ENCODE measurements at places on chromosomes 7 and 10.
A peak's percentile ranks its signal among the peaks of the same experiment; 100 is the strongest.

DNA sequence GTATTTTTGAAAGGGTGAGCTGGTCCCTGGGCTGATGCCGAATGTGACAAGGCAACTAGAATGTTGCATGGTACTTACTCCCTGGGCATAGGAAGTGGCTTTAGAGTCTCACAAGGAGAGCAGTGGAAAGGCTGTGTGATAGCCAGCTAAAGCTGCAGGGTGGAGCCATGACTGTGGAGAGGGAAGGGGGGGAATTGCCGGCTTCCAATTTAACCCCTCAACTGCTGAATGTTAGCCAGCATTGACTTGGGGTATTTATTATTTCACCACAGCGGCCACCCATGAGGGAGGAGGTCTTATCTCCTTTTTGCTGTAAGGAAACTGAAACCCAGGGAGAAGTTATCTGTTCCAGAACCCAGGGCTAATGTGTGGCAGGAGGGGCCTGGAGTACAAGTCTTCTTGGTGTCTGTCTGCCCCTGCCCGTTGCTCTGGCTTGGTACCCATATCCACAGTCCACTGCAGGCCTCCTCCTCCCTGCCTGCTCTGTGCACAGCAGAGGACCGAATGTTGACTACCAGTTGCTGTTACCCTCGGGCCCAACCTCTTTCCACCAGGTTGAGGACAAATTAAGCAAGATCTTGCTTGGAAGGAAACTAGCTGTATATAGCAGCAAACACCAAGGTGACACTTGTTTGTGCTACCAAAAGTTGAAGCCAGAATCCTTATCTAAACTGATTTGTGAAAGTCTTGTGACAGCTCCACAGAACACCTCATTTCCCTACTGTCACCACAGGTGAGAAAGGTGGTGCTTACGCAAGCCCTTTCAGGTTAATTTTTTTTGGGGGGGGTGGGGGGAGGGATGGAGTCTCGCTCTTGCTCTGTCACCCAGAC lies 37.6 kb downstream of the WBP1L start:
- H3K36me3 ChIP-seq = peaks cover 4% of the 10 kb centered on the region
- no peak for DNase-seq
- H3K4me1 ChIP-seq = peaks cover 78% of the 10 kb centered on the region
- no peaks in the 10 kb centered on the region for H3K27me3 ChIP-seq
- no peak overlapping the region for H3K4me3 ChIP-seq
- no peak overlapping the region for H3K27ac ChIP-seq

- peak overlapping the region; percentile 93 for H3K27ac ChIP-seq
- peaks cover 8% of the 10 kb centered on the region for H3K36me3 ChIP-seq
- peaks cover 8% of the 10 kb centered on the region for H3K4me1 ChIP-seq
Measured at GRCh38 chr10:1240341-1240775, 184.2 kb downstream of the WDR37 start.

- peaks cover 3% of the 10 kb centered on the region for H3K27me3 ChIP-seq
- H3K36me3 ChIP-seq = no peaks in the 10 kb centered on the region
- DNase-seq = no peak
- H3K27ac ChIP-seq = no peak overlapping the region
- no peak overlapping the region for H3K4me3 ChIP-seq
Measured at GRCh38 chr7:135248546-135248945, 14.9 kb downstream of the STRA8 start.

- H3K4me3 ChIP-seq = peak overlapping the region; percentile 68
- H3K4me1 ChIP-seq = peaks cover 96% of the 10 kb centered on the region
- no peak for DNase-seq
- H3K36me3 ChIP-seq = peaks cover 14% of the 10 kb centered on the region
Measured at GRCh38 chr10:104332243-104333031, 5.8 kb downstream of the ITPRIP start.

GRCh38 chr10:85665681-85666080 lies 700.9 kb downstream of the GRID1 start:
- H3K4me3 ChIP-seq = no peak overlapping the region
- H3K27me3 ChIP-seq = no peaks in the 10 kb centered on the region
- DNase-seq = no peak
- H3K4me1 ChIP-seq = no peaks in the 10 kb centered on the region
- no peak overlapping the region for H3K27ac ChIP-seq

DNA sequence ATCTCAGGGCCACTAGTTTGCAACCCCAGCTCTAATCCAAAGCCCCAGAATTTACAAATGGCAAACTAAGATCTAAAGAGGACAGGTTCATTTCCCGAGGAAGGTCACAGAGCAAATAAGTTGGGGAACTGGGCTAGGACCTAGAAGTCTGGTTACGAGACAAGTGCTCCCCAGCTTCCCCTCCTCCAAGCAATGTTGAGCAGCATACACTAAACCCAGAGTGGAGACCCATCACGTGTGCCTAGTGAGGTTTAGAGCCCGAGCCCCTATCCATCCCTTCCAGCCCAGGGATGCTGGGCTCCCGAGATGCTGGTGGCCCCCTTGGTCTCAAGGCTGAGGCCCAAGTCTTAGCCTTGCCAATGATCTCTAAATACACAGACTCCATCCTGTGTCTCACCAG lies 209.5 kb upstream of the ZMIZ1 start:
- no peaks in the 10 kb centered on the region for H3K4me1 ChIP-seq
- no peaks in the 10 kb centered on the region for H3K36me3 ChIP-seq

DNA sequence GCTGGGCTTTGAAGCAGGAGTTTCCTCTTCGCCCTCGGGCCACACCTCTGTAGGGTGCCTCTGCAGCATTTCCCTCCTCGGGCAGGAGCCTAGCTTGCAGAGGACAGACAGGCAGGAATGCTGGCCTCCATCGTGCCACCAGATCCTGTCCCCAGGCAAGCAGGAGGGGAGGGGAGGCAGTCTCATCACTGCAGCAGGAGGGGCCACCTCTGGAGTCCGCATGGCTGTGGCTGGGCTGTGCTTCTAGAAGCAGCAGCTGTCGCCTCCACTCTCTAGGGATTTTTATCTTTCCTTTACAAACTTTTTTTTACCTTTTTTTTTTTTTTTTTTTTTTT lies 181.4 kb downstream of the CUX1 start:
- no peak for DNase-seq
- H3K27me3 ChIP-seq = no peaks in the 10 kb centered on the region
- no peak overlapping the region for H3K4me3 ChIP-seq
- H3K27ac ChIP-seq = no peak overlapping the region
- H3K4me1 ChIP-seq = peaks cover 15% of the 10 kb centered on the region
- H3K36me3 ChIP-seq = no peaks in the 10 kb centered on the region

DNA sequence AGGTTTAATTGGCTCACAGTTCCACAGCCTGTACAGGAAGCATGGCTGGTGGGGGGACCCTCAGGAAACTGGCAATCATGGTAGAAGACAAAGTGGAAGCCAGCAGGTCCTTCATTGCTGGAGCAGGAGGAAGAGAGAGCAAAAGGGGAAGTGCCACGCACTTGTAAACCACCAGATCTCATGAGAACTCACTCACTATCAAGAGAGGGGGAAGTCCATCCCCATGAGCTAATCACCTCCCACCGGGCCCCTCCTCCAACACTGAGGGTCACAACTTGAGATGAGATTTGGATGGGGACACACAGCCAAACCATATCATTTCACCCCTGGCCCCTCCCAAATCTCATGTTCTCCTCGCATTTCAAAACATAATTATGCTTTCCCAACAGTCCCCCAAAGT lies 171.9 kb upstream of the CACNA2D1 start:
- no peaks in the 10 kb centered on the region for H3K27me3 ChIP-seq

DNA sequence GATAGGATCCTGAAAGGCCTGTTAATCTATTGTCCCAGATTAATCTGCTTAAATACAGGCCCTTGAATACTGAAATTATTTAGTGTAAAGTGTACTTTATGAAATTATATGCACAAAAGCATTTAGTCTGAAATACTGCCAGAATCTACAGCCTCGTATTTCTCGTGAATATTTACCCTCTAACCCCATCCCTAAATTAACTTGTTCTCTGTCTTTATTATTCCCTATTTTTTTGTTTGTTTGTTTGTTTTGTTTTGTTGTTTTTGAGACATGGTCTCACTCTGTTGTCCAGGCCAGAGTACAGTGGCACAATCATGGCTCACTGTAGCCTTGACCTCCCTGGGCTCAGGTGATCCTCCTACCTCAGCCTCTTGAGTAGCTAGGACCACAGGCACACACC lies 2.7 kb upstream of the CPED1 start:
- H3K4me1 ChIP-seq = peaks cover 17% of the 10 kb centered on the region
- no peaks in the 10 kb centered on the region for H3K36me3 ChIP-seq
- DNase-seq = no peak
- no peak overlapping the region for H3K27ac ChIP-seq
- no peak overlapping the region for H3K4me3 ChIP-seq

DNA sequence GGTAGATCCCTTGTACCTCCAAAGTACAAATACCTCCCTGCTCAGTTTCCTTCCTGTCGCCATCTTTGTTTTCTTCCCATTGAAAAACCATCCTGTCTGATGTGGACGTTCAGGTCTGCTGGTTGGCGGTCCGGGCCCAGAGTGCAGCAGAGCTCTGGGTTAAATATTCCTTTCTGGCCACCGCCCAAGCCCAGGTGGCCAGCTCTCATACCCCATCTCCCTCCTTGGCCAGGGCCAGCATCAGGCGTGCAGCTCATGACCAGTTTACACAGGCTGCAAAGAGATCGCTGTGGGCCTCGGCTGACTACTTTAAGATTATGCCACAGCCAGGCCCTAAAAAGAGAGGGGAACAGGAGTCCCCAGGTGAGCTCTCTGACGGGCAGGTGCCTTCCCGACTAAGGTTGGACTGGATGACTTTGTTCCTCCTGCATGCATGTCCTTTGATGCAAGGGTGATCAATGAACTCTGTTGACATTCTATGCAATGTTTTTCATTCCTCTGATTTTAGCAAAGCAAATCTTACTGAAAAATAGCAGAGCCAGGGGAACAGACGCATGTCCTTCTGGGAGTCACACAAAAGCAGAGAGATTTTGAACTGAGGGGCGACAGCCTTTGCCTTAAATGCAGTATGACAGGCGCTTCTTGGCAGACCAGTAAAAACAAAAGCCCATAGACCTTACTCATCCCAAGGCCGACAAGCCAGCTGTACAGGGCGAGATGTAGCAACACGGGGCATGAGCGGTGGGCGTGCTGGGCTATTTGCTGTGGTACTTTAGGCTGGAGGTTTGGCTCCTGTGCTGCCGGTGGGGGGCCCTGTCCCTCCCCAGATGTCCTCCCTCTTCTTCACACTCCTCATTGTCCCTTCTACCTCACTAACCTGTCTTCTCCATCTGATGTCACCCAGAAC lies 33.3 kb upstream of the SH2B2 start:
- H3K27ac ChIP-seq = no peak overlapping the region
- DNase-seq = no peak
- H3K4me3 ChIP-seq = no peak overlapping the region
- no peaks in the 10 kb centered on the region for H3K4me1 ChIP-seq
- no peaks in the 10 kb centered on the region for H3K27me3 ChIP-seq

- no peak overlapping the region for H3K27ac ChIP-seq
- DNase-seq = no peak
- H3K4me3 ChIP-seq = no peak overlapping the region
- no peaks in the 10 kb centered on the region for H3K4me1 ChIP-seq
Measured at GRCh38 chr10:58870070-58870469, 306.4 kb upstream of the PHYHIPL start.

DNA sequence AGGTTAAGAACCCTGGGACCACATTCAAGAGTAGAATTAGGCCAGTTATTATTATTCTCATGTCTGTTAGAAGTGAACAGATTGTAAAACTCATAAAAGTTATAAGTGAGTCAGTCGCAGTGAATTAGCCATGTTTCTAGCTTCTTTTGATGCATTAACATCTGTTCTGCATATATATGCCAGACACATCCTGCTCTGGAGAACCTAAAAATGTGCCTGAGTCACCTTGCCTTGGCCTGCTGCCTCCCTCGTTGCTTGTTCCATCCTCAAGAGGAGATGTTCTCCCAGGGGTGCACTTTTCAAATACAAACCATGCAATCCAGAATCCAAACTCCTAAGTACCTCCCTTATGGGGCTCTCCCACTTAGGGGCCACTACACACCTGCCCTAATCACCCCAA lies 14.8 kb downstream of the TSPAN12 start:
- DNase-seq = no peak
- H3K27ac ChIP-seq = no peak overlapping the region
- H3K36me3 ChIP-seq = no peaks in the 10 kb centered on the region
- H3K4me3 ChIP-seq = no peak overlapping the region

GRCh38 chr10:91313-91712 lies 42.2 kb upstream of the TUBB8 start:
- no peak overlapping the region for H3K27ac ChIP-seq
- DNase-seq = no peak
- H3K27me3 ChIP-seq = peaks cover 1% of the 10 kb centered on the region
- no peaks in the 10 kb centered on the region for H3K36me3 ChIP-seq
- no peaks in the 10 kb centered on the region for H3K4me1 ChIP-seq
- no peak overlapping the region for H3K4me3 ChIP-seq

GRCh38 chr7:28180364-28181147 lies at the start of gene JAZF1:
JAZF1 (minus strand) TSS chr7:28180795.
- peaks cover 9% of the 10 kb centered on the region for H3K4me1 ChIP-seq
- H3K4me3 ChIP-seq = peak within 1 kb of the TSS; percentile 87
- peak within 1 kb of the TSS; percentile 92 for H3K27ac ChIP-seq

- peaks cover 8% of the 10 kb centered on the region for H3K36me3 ChIP-seq
- H3K4me1 ChIP-seq = no peaks in the 10 kb centered on the region
- no peak for DNase-seq
Measured at GRCh38 chr10:33966946-33967345, 632.5 kb upstream of the NRP1 start.

- no peak for DNase-seq
- peaks cover 17% of the 10 kb centered on the region for H3K4me1 ChIP-seq
Measured at GRCh38 chr10:7265396-7266123, 145.3 kb downstream of the SFMBT2 start.

- peak; percentile 70 for DNase-seq
- H3K27me3 ChIP-seq = no peaks in the 10 kb centered on the region
- H3K27ac ChIP-seq = peak overlapping the region; percentile 90
- H3K4me1 ChIP-seq = peaks cover 38% of the 10 kb centered on the region
- peak overlapping the region; percentile 95 for H3K4me3 ChIP-seq
Measured at GRCh38 chr7:92835261-92835850, 1.0 kb downstream of the CDK6 start.

DNA sequence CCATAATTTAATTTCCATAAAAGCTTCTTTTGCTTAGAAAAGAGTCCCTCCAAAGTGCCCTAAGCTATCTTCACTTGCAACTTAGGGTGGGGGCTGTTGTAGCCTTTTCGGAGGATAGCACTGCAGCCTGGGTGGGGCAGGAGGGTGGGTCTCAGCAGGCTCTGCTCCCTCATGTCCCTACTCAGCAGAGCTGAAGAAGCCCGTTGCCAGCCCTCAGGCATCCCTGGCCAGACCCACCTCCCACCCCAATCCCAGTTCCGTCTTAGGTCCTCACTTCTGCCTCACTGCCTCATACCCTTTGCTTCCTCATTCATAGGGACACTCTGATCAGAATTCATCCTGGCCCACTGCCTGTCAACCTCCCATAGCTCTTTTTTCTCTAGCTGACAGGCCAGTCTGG lies 99.8 kb upstream of the ZMIZ1 start:
- no peaks in the 10 kb centered on the region for H3K27me3 ChIP-seq
- no peaks in the 10 kb centered on the region for H3K36me3 ChIP-seq
- DNase-seq = no peak
- peaks cover 4% of the 10 kb centered on the region for H3K4me1 ChIP-seq
- H3K4me3 ChIP-seq = no peak overlapping the region

- peaks cover 5% of the 10 kb centered on the region for H3K36me3 ChIP-seq
- peaks cover 14% of the 10 kb centered on the region for H3K4me1 ChIP-seq
- peaks cover 46% of the 10 kb centered on the region for H3K27me3 ChIP-seq
- no peak overlapping the region for H3K4me3 ChIP-seq
- no peak overlapping the region for H3K27ac ChIP-seq
Measured at GRCh38 chr10:133440633-133441285, 13.0 kb upstream of the SCART1 start.

GRCh38 chr7:113880559-113880958 lies 38.2 kb downstream of the PPP1R3A start:
- no peaks in the 10 kb centered on the region for H3K27me3 ChIP-seq
- no peak overlapping the region for H3K27ac ChIP-seq
- DNase-seq = no peak
- no peaks in the 10 kb centered on the region for H3K36me3 ChIP-seq

Measured in naive thymus-derived CD8-positive, alpha-beta T cell (primary cell).